ENCODE measurements at places on chromosomes 4 and X. TPM values are rescaled to one million over a fixed set of nuclear protein-coding genes. Genes with fewer than 3 reads are reported as not detected.

Gene FGF2
- total RNA-seq, result 1.2 TPM

Gene CHST7
- total RNA-seq, result 6.6 TPM

Gene CXXC4
- total RNA-seq, result 0.38 TPM

Gene GLRA2
- total RNA-seq, result not detected

Gene DHRSX
- 23.0 TPM for total RNA-seq

Gene FGFBP2
- 0.30 TPM for total RNA-seq

Gene CPZ
- 0.45 TPM for total RNA-seq

Gene CCDC149
- 5.5 TPM for total RNA-seq

Gene GLOD5
- 3.1 TPM for total RNA-seq

Gene LRP2BP
- total RNA-seq, result 0.23 TPM

Gene ETDB
- total RNA-seq, result not detected

Gene KCNE5
- total RNA-seq, result not detected

Gene PTPN13
- 1.4 TPM for total RNA-seq

Gene CD99L2
- total RNA-seq, result 36.7 TPM

Gene IL1RAPL2
- total RNA-seq, result 0.48 TPM

Gene FAM184B
- not detected for total RNA-seq

Gene TLL1
- total RNA-seq, result 0.75 TPM

Gene CSN1S1
- not detected for total RNA-seq

Gene STOX2
- 3.8 TPM for total RNA-seq

Gene GAGE12F
- 0.63 TPM for total RNA-seq

Gene TSPAN7
- 8.1 TPM for total RNA-seq

Gene NCAPG
- total RNA-seq, result 0.38 TPM

Gene TMEM192
- 26.5 TPM for total RNA-seq

Gene PCDH10
- not detected for total RNA-seq

Gene PPEF2
- 0.05 TPM for total RNA-seq

Gene PAK3
- total RNA-seq, result 0.83 TPM

Gene MAGIX
- total RNA-seq, result 27.7 TPM

Gene SMIM43
- total RNA-seq, result not detected

Gene SEL1L3
- total RNA-seq, result 5.0 TPM

Gene CYTL1
- not detected for total RNA-seq

Gene AADAT
- 19.0 TPM for total RNA-seq

Gene TSR2
- total RNA-seq, result 18.1 TPM

All from left lobe of liver (tissue), 2 donors.